ENCODE measurements at places on chromosomes 6 and 20.

GRCh38 chr20:48482790-48483189 is 345.0 kb downstream of the PREX1 start:
- DNase-seq, result no peak

- no peak for DNase-seq
These were observed 7.4 kb upstream of the LAMP5 start for GRCh38 chr20:9506964-9507369.

DNA sequence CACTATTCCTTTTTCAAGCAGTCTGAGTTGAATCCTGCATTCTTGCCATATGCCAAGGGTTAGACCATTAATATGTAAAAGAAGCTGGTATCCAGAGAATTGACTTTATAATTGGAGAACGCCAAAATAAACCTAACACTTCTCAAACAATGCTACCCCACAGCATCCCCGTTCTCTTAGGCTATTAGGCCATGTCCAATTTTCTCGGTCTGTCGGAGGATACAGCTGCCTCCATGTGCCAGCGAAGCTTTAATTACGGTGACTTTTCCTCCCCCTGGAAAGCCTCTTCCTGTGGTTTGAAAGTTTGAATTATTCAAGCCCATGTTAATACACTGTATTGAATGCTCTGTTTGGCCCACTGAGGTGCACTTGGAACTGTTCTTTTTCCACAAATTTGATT is 60.5 kb downstream of the HS3ST5 start:
- DNase-seq, result no peak

DNA sequence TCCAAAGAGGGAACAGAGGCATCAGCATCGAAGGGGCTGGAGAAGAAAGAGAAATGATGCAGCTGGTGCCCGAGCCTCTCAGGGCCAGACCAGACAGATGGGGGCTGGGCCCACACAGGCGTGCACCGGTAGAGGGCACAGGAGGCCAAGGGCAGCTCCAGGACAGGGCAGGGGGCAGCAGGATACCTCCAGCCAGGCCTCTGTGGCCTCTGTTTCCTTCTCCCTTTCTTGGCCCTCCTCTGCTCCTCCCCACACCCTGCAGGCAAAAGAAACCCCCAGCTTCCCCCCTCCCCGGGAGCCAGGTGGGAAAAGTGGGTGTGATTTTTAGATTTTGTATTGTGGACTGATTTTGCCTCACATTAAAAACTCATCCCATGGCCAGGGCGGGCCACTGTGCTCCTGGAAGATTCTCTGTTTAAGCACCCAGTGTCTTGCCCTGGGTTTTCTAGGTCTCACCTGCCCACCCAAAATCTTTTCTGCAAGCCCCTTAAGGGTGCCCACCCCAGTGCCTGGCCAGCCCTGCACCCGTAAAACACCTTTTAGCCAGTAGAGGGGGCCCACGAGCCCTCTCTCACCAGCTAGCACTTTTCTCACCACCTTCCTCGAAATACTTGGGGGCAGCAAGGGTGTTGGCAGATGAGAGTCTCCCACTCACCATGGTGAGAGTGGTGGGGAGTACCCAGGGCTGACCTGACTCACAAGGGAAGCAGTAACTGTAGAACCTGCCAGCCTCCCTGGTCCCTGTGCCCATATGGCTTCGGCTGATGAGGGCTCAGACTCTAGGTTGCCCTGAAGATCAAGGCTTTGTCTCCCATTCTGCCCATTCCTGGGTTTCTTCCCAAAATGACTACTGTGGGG is 35.7 kb upstream of the ID1 start:
- peak; percentile 67 for DNase-seq

DNA sequence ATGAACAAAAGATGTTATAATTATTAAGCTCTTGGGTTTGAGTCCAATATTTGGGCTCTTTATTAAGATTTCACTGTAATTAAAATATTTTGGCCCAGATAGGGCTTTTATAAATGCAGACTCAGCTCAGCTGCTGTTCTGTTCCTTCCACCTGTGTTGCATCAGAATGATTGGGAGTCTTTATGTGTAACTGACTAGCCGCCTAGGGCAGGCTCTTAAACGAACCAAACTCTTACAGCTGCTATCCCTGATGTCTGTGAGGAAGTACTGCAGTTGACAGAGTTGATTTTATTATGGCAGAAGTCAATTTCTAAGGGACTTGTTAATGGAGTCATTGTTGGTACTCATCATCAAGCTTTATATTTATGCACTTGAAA is 144.7 kb downstream of the MYO6 start:
- no peak for DNase-seq

DNA sequence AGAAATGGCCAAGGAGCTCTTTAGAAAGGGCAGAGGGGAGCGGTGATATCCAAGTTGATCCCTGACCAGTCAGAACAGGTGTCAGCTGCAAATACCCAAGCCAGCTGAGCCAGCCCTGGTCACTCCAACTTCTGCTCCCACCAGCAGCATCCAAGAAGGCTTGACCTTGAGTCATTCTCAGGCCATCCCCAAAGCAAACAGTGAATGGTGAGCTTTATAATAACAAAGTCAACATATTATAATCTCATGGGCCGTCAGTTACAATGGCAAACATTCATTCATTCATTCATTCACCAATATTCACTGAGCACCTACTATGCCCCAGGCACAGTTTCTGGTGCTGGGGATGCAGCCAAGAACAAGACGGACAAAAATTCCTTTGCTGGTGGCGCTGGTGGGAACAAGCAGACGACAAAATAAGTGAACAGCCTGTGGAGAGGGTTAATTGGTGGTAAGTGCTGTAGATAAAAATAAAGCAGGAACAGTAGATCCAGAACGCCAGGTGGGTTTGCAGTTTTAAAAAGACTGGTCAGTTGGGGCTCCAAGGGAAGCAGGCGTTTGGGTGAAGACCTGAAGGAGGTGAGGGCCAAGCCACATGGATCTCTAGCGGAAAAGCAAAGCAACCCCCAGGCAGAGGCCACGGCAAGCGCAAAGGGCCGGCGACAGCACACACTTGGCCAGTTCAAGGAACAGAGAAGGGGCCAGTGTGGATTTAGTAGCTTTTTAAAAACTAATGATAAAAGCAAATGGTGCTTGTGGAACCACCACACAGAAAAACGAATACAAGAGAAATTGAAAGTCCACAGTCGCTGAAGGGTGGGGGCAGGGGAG is 131.8 kb upstream of the PTPN1 start:
- DNase-seq, result no peak

DNA sequence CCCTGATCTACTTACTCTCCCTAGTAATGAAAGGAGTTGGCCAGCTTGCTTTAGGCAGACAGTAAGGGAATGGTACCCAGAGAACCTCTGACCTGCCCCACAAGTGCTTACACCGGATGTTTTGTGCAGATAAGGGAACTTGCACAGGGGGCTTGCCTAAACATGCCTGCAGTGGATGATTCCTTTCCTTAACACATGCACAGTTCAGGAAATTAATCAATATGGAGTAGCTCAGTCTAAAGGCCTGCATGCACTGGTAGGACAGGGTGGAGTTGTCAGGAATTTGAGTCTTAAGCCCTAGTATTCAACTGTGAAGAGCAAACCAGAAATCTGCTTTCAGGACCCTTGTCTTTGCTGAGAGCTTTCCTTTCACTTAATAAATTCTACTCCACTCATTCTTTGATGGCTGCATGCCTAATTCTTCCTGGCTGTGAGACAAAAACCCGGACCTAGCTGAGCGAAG is 3.9 kb upstream of the TRIM38 start:
- no peak for DNase-seq

DNA sequence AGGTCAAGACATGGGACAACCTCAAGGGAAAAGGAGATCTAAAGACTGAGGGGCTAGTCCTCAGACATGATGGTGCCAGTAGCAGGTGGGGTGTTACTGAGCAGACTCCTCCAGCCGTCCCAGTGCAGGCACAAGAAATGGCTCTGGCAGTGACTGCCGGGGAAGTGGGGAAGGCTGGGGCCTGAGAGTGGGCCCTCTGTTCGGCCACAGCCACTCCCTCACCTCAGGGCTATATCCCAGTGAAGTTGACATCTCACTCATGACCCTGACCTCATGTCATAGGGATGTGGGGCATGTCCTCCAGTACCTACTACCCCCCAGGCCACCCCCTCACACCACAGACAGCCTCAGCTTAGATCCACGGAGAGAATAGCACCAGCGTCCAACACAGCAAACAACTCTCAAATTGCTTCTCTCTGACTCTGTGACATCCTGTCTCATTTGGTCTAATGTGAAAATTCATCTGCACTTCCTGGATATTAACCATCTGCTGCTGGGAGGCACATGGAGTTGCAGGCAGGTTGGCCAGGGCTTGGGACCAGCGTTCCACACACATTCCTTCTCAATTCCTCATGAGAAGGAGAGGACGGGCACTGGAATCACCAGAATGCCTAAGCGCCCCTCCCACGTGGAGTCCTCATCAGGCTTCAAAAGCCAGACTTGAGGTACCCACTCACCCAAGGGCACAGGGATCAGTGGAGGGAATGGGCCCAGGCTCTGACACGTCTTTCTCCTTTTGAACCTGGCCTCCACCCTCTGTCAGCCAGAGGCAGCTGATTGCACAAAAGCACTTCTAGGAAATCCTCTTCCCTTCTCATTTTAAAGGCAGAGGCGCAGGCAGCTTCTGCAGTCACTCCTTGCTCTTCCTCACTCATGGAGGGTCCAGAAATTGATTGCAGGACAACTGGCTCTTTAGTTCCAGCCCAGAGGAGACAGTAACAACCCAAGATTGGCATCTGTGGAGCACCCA is 163.6 kb upstream of the CST7 start:
- DNase-seq, result peak; percentile 22

DNA sequence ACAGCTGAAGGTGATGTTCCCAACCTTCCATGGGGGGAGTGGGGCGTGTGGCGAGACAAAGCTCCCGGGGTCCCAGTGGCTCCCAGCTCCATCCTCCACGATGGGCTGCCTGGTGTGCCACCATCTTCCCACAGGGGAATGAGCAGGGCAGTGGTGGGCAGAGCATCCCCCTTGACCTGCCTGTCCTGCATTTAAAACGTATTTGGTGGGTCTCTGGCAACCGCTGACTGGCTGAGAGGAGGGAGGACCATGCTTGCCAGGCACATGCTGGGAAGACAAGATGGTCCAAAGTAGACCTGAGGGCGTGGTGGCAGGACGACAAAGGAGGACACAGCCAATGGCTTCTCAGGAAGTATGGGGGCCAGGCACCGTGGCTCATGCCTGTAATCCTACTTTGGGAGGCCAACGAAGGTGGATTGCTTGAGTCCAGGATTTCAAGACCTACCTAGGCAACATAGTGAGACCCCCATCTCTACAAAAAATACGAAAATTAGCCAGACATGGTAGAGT is 4.9 kb downstream of the TLDC2 start:
- no peak for DNase-seq

GRCh38 chr6:43455531-43456428 is at the start of gene DLK2:
DLK2 (minus strand) TSS chr6:43455548; CDS start chr6:43454825, 723 bp downstream.
- peak; percentile 22 for DNase-seq

DNA sequence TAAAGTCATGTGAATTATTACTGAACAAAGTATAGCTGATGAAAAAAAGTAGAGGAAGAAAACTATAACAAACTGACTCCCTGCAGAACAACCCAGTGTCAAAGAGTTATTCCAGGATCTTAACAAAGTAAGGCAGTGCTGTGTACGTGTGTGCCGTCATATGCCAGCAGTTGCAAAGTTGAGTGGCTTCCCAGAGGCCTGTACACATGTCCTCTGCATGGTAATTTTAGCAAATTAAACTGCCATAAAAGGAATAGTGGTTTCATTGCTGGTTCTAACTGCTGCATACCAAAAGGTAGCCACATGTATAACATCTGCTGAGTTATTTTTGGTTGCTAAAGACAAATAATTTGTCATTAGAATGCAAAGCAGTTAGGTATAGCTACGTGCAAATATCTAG is 44.8 kb downstream of the RIPOR2 start:
- DNase-seq, result no peak

GRCh38 chr6:13548500-13549210 is 25.7 kb upstream of the SIRT5 start:
- DNase-seq, result no peak

- DNase-seq, result no peak
These were observed 16.0 kb downstream of the HTR1B start for GRCh38 chr6:77447254-77447653.
